ENCODE measurements at places on chromosomes 12 and 14.

- no peak for DNase-seq
Observed at GRCh38 chr14:87863047-87863446, 129.9 kb downstream of the GALC start.

DNA sequence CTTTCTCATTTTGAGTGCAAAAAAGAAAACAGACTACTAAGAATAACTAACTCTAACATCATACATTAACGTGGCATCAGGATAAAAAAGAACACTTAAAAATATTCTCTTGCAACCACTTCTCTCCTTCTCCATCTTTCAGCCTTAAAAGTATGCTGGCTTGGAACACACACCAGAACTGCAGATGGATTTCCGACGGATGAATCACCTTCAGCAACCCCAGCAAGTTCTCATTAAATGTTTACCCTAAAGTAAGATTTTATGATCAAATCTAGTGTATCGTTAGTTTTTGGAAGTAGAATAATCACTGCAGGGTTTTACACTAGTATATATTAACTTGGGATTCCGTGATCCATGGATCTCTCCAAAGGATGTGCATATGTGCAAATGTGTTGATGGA is 1.2 kb downstream of the NEK9 start:
- no peak for DNase-seq

DNA sequence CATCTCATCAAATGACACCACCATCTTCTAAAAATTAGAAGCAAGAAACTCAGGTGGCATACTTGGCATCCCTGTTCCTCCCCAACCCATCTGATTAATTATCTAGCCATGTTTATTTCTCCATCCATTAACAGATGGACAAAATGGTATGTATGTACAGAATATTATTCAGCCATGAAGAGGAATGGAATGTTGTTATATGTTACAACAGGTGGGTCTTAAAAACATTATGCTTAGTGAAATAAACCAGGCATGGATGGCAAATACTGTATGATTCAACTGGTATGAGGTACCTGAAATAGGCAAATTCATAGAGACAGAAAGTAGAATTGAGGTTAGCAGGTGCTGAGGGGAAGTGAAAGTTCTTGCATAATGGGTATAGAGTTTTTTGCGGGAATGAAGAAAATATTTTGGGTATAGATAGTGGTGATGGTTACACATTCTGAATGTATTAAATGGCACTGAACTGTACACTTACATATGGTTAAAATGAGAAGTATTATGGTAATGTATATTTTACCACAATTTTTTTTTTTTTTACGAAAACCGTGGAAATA is 17.5 kb downstream of the YY1 start:
- no peak for DNase-seq

DNA sequence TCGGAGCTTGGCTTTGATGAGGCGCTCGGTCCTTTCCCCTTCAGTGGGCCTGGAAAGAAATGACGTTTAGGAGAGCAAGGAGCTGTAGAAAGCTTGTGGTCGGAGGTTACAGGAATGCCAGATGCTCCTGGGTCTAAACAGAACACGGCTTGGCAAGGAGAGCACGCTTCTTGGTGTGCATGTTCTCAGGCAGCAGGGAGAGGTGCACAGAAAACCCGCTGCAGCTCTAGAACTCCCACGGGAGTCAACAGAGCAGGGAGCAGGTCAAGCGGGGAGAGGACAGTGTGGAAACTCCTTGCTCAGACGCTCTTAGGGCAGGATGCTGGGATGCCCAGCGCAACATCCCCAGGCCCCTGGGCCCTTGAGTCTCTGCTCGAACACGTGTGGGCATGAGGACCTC is 51.0 kb downstream of the SSH1 start:
- DNase-seq, result peak; percentile 37

- no peak for DNase-seq
Observed at GRCh38 chr12:52608161-52608560, 6.9 kb upstream of the KRT72 start.

DNA sequence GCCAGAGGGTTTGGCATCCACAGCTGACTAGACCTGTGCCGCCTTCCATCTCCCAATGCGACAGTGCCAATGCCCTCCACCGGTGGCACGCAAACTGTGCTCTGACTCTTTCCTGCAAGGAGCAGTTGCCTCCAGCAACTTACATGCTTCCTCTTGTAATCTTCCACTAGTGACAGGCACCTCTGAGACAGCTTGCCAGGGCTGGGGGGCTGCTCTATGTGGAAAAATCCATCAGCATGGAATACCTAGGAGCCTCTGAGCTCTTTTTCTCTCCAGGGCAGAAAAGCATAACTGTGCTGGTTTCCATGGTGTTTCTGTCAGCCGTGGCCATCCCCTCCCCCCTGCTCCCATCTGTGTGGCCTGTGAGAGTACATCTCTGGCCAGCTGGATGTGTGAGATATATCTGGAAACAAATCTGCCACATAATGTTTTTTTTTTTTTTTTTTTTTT is 110.6 kb downstream of the MYRFL start:
- no peak for DNase-seq
